ENCODE measurements at places on chromosomes 16 and 17. TPM values are rescaled to one million over a fixed set of nuclear protein-coding genes. Genes with fewer than 3 reads are reported as not detected.

Gene GNG13
- total RNA-seq = not detected

Gene TNP2
- not detected for total RNA-seq

Gene CCDC154
- total RNA-seq = 0.14 TPM

Gene RNF227
- 6.2 TPM for total RNA-seq

Gene GDE1
- 73.3 TPM for total RNA-seq

Gene CPNE7
- 25.6 TPM for total RNA-seq

Gene SHISA9
- total RNA-seq = under 0.01 TPM

Gene PPL
- 0.72 TPM for total RNA-seq

Gene EIF1
- total RNA-seq = 135 TPM

Gene ABCC11
- under 0.01 TPM for total RNA-seq

Gene OR1A1
- not detected for total RNA-seq

Gene C1QTNF8
- not detected for total RNA-seq

Gene TRPV3
- 5.5 TPM for total RNA-seq

Gene PARD6A
- total RNA-seq = 1.3 TPM

Gene USP7
- 90.3 TPM for total RNA-seq

Gene KRTAP9-4
- not detected for total RNA-seq

Gene SMARCD2
- 70.2 TPM for total RNA-seq

Gene TMIGD1
- not detected for total RNA-seq

Gene HSD11B2
- under 0.01 TPM for total RNA-seq

Gene RFNG
- 76.8 TPM for total RNA-seq

Gene FOXN1
- total RNA-seq = not detected

Gene CA7
- total RNA-seq = not detected

Gene CRYBA1
- total RNA-seq = not detected

Gene CTRB2
- total RNA-seq = not detected

Gene SLX1B
- total RNA-seq = 12.9 TPM

Gene PNMT
- not detected for total RNA-seq

Gene KRT33B
- not detected for total RNA-seq

Gene TBX2
- 42.5 TPM for total RNA-seq

Gene MYO15B
- 1.3 TPM for total RNA-seq

Gene SNAI3
- 0.22 TPM for total RNA-seq

Gene CCL8
- total RNA-seq = not detected

Gene SPNS3
- total RNA-seq = not detected

Gene MRC2
- total RNA-seq = 226 TPM

Gene EPN3
- not detected for total RNA-seq

Gene SRCIN1
- not detected for total RNA-seq

All from placental pericyte (primary cell).